GM23338 (cell line): ENCODE measurements at places on chromosomes 16 and 17.

GRCh38 chr16:2147981-2148671, at the start of gene RAB26:
Gene RAB26, plus strand, starts transcription at chr16:2148625. Its CDS starts 159 bp downstream, at chr16:2148784.
- peak; percentile 91 for DNase-seq

- DNase-seq: peak; percentile 81
Measured at GRCh38 chr16:68264128-68265077, at the start of gene SLC7A6. Gene SLC7A6, plus strand, starts transcription at chr16:68264526. Its CDS starts 10,201 bp downstream, at chr16:68274727.

DNA sequence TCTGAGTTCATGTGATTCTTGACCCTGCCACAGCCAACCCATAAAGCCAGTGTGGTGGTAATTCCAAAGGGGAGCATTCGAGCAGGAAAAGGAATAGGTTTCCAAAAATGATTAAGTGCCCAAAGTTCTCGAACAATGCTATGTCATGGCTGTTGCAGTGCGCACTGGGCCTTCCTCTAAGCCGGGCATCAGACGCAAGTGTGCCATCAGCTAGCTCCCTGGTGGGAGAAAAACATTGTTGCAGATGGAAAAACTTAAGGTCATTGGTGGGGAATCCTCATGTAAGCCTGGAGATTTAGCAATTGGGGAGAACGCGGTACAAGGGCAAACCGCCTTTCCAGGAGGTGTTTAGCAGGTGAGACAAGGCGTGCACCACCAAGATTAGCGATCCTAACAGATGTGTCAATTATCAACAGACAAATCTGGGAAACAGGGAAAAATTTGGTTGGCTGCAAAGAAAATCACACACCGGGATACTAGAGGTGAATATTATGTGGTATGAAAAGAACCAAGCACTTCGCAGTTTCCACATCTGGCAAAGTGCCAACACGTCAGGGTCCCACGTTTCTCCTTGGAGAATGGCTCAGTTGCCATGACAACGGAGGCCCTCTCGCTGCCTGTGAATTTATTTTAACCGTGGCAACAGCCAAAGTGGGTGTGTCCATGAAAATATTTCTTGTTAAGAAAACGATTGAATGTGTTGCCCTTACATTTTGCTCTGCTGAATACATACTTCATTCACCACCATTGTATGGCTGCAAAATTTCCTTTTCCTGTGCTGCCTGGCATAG, 118.5 kb upstream of the CACNG5 start:
- DNase-seq: peak; percentile 70

DNA sequence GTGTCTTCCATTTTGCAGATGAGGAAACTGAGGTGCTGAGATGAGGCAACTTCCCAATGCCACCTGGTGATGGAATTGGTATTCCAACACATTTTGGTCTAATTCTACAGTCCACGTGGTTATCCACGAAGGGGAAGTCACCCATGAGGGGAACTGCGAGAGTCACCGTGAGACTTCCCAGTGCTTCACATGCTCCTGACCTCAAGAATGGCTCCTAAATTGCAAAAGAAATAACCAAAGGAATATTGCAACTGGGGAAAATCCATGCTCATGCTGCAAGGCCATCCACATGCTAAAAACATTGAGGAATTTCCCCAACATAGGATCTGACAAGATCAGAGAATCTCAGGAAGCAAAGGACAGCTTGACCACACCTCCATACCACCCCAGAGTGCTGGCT, 153.9 kb downstream of the HS3ST3B1 start:
- DNase-seq: no peak

- DNase-seq: peak; percentile 49
Measured at GRCh38 chr17:32912218-32912897, 15.6 kb upstream of the TMEM98 start.
